Stromal cell of bone marrow (primary cell): ENCODE measurements at places on chromosomes 1 and 21.
A peak's percentile ranks its signal among the peaks of the same experiment; 100 is the strongest.

GRCh38 chr1:242240077-242240476, 241.2 kb upstream of the MAP1LC3C start:
- no peak for DNase-seq

- no peak for DNase-seq
Observed at GRCh38 chr1:57033222-57034001, 67.6 kb upstream of the C8B start.

GRCh38 chr1:187281085-187281484, 452.3 kb downstream of the PLA2G4A start:
- no peak for DNase-seq

- no peak for DNase-seq
Observed at GRCh38 chr1:214764502-214764901, 161.5 kb downstream of the CENPF start.

GRCh38 chr21:40985370-40985769, 138.4 kb upstream of the DSCAM start:
- no peak for DNase-seq

DNA sequence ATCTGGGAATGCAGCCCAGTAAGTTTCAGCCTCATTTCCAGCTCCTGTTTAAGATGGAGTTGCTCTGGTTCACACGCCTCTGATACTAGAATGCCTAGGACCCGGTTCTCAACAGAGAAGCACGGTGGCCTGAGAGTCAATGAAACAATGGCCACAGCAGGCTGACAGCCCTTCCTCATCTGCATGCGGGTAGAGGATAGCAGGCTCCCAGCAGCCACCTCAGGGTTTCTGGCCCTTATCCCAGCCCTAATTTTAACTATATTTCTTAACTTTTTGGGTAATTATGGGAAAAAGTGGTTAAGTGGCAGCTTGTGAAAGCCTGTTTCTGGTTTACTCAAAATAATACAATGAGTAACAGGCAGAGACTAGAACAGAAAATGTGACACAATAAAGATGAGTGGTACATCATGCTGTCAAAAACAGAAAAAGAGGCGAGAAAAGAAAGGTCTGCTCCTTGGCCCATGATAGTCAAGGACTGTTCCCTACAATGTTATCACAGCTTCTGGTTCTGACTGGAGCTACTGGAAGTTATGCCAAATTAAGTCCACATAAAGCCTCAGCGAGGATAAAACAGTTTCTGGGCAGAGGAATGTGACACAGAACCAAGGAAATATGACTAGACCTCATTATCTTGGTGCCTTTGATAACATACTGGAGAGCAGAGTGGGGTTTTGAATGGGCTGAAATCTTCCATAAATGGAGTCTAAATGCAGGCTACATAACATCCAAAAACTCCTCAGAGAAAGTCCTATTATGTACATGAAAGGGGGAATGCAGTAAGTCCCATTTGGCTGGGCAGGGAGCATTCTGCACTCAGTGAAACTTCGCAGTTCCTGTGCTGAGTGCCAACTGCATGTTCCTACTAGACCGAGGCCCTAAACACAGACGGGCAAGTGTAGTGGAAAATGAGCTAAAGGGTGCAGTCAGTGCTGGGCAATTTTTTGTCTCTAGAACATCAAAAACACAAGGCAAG, 92.1 kb downstream of the NIBAN1 start:
- DNase-seq = peak; percentile 35

DNA sequence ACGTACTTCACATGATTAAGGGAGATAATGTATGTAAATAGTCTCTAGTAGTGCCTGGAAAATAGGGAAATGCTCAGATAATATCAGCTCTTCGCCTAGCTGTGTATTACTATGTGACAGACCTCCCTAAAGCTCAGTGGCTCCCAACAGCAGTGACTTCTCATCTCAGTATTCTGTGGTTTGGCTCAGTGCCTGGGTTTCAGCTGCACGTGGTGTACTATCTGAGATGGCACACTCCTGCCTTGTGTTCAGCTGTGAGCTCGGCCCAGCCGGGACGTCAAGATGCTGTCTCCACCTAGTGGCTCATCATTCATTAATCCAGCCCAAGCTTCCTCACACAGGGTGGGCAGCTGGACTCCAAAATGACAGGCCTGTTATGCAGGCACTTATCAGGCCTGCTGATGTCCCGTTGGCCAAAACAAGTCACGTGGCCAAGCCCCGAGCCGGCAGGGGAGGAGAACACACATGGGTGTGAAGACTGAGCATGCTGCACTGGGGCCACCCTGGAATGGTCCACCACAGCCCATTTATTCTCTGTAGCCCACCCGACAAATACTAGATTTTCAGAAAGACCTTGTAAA, 17.8 kb downstream of the SLFNL1 start:
- DNase-seq = peak; percentile 98

DNA sequence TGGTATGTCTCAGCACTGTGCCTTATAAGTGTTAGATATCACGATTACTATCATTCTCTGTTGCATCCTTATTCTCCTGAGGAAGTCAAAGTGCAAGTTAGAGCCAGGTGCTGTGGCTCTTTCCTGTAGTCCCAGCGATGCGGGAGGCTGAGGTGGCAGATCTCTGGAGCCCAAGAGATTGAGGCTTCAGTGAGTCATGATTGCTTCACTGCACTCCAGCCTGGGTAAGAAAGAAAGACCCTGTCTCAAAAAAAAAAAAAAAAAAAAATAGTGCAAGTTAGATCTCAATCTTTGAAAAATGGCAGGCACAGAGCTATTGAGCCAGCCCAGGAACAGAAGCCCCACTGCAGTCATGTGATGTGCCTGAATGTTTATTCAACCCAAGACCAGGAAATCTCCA, 147.8 kb upstream of the POGK start:
- DNase-seq = no peak

DNA sequence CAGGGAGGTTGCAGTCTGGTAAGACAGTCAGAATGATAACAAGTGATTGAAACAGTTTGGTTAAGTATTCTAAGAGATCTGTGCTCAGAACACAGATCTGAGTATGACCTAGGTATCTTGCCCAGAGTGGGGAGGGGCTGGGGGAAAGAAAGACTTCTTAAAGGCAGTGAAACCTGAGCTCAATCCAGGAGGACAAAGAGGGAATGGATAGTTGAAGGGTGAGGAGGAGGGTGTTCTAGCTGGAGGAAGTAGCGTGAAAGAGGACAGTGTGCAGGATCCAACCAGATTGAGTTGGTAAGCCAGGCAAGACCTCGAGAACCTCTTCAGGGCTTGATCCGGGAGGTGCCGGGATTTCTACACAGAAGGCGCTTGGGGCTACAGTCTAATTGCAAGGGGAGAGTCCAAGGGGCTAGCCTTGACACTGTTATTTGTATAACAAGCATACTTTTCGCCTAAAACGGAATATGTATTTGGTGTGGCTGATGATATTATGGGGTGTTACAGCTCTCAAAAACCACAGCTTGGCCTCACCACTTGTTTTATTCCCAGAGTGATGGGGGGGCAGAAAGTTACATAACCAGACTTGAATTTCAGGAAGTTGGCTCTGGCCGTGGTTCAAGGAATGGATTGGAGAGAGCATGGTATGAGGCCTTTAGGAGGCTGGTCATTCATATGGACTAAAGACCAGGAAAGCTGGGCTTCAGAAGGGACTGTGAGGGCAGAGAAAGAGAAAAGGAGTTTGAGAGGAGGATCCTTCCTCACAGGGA, 19.1 kb downstream of the RCSD1 start:
- peak; percentile 28 for DNase-seq
